ENCODE measurements at places on chromosomes 3 and 15.

- no peak for DNase-seq
These were observed 21.0 kb downstream of the PDZRN3 start for GRCh38 chr3:73603762-73604171.

DNA sequence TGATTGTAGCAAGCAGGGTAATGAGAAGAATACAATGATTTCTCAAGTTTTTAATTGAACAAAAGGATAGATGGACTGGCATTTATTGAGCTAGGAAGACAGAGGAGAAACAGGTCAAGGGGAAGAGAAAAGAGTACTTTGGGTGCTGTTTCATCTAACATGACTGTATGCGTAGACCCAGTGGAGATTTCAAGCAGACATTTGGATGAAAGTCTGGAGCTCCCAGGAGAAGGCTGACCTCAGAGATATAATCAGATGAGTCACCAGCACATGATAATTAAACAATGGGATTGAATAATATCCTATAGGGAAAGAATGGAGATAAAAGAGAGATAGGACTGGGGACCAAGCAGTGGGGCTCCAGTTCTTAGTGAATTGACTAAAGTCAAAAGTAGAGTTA, 194.9 kb downstream of the ARRDC4 start:
- no peak for DNase-seq

GRCh38 chr3:191682961-191683360, 222.0 kb downstream of the PYDC2 start:
- no peak for DNase-seq

- no peak for DNase-seq
These were observed 1.2 kb downstream of the IGDCC4 start for GRCh38 chr15:65421360-65422215.

- no peak for DNase-seq
These were observed 5.0 kb downstream of the MEX3B start for GRCh38 chr15:82040862-82041261.

DNA sequence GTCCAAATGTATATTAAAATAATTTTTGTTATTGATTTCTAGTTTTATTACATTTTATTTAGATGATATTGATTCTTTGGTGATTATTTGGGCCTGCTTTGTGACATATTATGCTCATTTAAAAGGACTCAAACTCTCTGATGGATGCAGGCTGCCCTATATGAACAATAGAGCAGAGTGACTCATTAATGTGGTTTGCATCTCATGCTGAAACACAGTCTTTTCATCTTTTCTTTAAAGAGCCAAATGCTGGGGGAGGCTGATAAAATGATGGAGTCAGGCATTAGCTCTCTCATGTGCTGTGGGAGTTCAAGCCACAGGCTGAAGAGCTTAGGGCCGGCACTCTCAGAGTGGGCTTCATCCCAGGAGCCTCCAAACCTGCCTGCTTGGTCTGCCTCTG, 7.2 kb downstream of the PLA1A start:
- no peak for DNase-seq

GRCh38 chr15:65085207-65085753, 8.7 kb downstream of the KBTBD13 start:
- DNase-seq: no peak

- DNase-seq: no peak
These were observed 32.1 kb upstream of the RPS17 start for GRCh38 chr15:82572311-82572710.

GRCh38 chr3:43259626-43260025, 26.7 kb upstream of the SNRK start:
- DNase-seq: no peak

DNA sequence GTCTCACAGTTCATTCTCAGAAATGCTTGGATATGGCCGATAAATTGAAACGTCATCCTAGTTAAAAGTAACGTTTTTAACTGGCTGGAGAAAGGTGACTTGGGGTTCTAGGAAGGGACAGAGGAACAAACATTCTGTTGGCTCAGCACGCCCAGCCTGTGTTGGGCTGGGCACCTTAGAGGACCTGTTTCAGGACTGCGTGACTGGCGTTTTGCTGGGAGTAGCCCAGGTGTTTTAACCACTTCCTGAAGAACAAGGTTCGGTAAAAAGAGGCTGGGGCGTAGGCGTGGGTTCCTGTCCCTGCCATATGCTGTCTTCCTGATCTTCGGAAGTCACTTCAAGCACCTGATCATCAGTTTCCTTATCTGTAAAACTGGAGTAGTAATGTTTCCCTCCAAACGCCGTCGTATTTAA, 1.1 kb upstream of the TLNRD1 start:
- DNase-seq: no peak

- no peak for DNase-seq
These were observed 340.2 kb upstream of the IGF1R start for GRCh38 chr15:98308117-98308516.

DNA sequence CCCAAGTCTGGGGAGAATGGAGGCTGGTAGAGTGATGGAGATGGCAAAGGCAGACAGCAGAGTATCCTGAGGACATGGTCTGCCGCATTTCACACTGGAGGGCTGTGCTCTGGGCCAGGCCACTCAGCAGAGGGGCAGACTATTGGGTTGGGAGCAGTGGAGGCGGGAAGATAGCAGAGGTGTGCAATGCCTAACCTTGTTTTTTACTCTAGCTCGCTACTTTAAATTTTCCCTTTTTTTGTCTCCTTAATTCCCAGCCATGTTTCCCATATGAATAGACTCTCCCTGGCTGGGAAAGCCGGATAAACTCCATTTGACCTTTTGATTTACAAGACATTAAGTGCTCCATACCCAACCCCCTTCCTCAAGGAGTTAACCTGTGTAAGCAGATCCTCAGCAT, 33.5 kb upstream of the ST6GAL1 start:
- DNase-seq: no peak

- no peak for DNase-seq
These were observed 36.0 kb upstream of the EOMES start for GRCh38 chr3:27758083-27758482.

DNA sequence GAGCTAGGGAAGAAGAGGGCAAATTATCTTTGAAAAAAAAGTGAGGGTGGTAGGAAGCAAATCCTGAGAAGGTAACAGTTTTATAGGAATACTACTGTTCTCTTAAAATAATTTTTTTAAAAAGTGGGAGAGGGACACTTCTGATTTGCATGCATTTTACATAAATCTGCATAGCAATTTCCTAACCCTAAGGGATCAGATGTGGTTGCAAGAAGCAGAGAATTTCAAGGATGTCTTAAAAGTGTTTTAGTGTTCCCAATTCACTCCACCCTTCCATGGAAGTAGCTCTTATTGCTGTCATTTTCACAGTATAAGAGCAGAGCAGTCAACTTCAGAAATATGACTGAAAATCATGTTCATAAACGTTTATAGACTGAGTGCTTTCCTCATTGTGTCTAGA, 27.8 kb upstream of the RIOX2 start:
- no peak for DNase-seq

DNA sequence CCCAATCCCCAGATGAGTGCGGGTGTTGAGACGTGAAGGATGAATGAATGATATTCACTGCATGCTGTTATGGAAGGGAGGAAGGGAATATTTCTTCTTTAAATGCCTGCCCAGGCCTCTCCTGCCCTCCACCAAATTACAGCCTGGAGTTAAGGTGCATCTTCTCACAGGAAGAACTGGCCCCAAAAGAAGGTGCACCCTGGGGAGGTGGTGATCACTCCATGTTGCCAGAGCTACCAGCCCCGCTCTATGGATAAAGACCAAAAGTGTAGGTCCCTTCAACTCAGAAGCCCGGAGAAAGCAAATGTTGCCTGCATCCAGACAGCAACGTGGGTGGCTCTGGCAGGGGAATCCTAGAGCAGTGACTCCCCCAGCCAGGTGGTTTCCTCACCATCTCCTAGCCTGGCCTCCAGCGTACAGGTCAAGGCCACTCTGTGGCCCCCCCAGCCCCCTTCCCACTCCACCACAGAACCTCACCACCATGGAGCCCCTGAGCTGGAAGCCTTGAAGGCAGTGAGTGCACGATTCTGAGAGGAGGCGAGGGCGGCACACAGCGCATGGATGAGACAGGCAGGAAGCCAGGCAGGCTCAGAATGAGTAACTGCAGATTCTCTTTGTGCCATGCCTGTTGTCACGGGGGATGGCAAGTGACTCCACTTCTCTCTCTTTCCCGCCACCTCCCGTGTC, 3.5 kb upstream of the VIPR1 start:
- DNase-seq: no peak

DNA sequence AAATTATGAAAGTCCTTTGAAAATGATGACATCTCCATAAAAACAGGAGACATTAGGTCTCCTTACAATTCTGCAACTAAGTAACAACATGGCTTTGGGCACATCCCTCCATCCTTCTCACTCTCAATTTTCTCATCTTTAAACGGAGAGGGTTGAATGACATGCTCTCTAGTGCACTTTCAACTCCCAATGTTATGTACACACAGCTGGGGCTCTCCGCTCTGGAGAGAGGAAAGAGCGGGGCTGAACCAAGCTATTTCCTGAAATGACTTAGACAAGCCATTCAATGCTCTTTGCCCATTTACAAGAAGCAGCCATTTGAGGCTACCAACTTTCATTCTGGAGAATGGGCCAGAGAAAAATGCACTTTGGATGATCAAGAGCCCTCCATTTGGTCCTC, 144.2 kb upstream of the BNIP2 start:
- no peak for DNase-seq

DNA sequence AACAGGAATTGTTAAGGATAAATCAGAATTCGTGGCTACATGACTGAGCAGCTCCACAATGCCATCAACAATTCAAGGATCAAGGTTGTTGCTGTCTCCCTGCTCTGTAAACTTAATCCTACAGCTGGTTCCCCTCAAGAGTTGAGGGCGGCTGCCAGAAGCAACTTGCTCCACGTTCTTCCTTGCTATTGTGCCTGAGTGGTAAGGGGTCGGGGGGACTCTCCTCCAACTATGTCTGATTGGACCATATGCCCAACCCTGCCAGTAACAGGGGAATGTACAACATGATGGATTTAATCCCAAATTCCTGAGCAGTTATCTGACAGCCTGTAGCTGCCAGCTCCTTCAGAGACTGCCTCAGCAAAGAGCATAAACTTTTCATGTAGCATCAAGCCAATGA, 37.9 kb upstream of the MECOM start:
- DNase-seq: no peak

GRCh38 chr3:30544812-30545211, 61.6 kb upstream of the TGFBR2 start:
- no peak for DNase-seq

- no peak for DNase-seq
These were observed 775.7 kb downstream of the SI start for GRCh38 chr3:164302622-164303021.

GRCh38 chr3:109943181-109943580, 605.8 kb upstream of the DPPA4 start:
- DNase-seq: no peak

- DNase-seq: no peak
These were observed 888 bp downstream of the PPP2R3A start for GRCh38 chr3:135966271-135966961.

DNA sequence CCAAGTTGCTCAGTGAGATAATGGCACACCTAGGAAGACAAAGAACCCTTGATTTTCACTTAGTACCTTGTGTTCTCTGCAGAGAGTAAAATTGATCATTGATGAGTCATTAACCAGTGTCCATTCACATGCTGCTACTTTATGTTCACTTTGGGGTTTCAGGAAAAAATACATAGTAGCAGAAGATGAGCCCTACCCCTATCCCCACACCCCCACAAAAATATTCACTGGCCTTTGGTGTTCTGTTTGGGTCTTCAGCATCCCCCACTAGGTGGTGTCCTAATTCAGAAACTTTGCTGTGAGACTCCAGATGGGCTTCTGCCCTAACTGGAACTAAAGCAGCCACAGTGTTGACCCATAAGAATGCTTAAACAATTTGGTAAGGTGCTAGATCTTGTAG, 178.8 kb downstream of the KLHL25 start:
- no peak for DNase-seq

GRCh38 chr15:90287946-90288345, 22.5 kb downstream of the NGRN start:
- DNase-seq: no peak

DNA sequence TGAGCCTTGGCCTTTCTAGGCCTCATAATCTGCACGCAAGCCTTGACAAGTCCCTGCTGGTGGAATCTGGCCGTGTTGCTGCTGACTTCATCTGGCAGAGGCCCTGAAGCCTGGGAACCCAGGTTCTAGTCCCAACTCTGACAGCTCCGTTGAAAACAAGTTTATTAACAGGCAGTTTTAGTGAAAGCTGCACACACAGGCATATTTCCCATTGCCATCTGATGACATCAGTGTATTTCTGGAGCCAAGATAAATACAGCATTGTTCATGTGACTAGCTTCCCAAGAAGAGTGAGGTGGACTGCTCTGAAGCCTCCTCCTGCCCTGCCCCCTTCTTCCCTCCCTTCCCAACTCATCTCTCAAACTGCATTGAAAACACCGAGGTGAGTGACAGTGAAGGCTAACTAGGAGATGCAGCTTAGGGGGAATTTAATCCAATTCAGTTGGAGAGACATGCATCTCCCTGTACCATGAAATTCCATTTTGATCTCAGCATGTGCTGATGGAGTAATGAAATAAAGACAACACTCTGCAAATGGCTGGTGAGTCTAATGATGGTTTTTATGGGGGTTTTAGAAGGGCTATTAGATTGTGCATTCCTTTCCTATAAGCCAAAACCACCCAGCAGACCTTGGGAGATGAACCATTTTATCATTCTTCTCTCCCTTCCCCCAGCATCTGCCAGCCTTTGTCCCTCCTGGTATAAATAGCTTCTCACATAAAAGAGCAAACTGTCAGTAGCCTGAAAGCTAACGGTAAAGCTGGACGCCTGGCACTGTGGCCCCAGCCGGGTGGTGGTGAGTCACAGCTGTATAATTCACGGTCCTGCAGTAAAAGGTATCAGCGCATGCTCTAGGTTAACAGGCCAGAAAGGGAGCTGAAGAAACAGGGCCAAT, 38.0 kb downstream of the PRICKLE2 start:
- no peak for DNase-seq

DNA sequence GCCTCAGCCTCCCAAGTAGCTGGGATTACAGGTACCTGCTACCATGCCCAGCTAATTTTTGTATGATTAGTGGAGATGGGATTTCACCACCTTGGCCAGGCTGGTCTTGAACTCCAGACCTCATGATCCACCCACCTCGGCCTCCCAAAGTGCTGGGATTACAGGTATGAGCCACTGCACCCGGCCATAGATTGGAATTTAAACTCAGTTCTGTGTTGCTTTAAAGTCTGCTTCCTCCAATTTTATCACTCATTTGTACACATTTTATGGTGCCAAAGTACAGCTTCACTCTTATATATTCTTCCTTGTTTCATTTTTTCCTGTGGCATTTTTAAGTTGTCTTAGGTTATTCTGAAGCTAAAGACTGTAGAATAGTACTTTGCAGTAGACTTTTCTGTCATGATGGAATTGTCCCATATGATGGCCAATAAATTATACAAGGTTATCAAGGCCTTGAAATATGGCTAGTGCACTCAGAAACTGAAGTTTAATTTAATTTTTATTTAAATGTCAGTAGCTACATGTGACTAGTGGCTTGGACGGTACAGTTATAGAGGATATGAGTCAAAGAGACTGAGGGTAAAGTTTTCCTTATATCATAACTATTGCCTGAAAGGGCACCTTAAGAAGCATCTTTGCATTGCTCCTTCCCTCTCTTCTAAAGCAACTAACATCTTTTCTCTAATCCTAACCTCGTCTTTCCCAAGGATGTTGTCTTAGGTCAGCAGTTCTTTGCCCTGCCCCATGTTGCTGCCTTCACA, 28.1 kb downstream of the ATP11B start:
- no peak for DNase-seq

All from stimulated activated CD8-positive, alpha-beta memory T cell treated with anti-CD3 and anti-CD28 coated beads, Interleukin-7, amount 100 ng/mL, for 1 hour (primary cell).